SK-N-SH (cell line): ENCODE measurements at places on chromosomes 7 and 10. TPM values are rescaled to one million over a fixed set of nuclear protein-coding genes. Genes with fewer than 3 reads are reported as not detected.

- H3K27me3 ChIP-seq, result no peaks in the 10 kb centered on the region
- H3K27ac ChIP-seq, result no peak overlapping the region
- H3K4me1 ChIP-seq, result no peaks in the 10 kb centered on the region
- no peaks in the 10 kb centered on the region for H3K36me3 ChIP-seq
- DNase-seq, result no peak
- H3K4me3 ChIP-seq, result no peak overlapping the region
These were observed 26.8 kb upstream of the FGL2 start for GRCh38 chr7:77226357-77226839.

DNA sequence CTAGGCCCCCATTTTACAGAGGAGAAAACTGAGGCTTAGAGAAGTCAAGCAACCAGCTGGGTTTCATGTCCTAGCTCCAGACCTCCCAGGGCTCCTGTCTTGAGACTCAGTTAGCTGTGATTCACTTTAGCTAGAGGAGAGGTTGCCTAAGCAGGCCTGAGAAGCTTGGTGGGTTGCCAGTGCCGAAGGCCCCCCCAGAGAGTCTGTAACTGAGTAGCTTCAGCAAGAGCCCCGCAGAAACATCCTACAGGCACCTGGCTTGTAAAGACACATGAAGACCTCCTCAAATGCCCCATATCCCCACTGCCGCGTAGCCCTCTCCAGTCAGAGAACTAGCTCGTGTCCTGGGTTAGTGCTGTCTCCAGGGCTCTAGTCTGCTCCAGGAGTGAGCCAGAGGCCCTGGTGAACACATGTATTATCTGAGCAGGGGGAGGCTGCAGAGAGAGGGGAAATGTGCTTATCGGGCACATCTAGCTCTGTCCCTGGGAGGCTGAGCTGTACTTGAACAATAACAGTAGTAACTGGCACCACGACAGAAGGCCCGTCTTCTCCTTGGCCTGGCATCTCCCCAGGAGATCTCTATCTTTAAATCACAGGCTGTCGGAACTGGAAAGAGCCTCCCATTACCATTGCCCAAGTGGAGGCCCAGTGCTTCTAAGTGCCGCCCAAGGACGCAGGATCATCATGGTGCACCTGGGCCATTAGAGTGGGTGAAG, 28.9 kb downstream of the UNC5B start:
- no peaks in the 10 kb centered on the region for H3K36me3 ChIP-seq
- no peaks in the 10 kb centered on the region for H3K27me3 ChIP-seq
- H3K27ac ChIP-seq, result peak overlapping the region; percentile 100
- peaks cover 86% of the 10 kb centered on the region for H3K4me1 ChIP-seq
- H3K4me3 ChIP-seq, result no peak overlapping the region

GRCh38 chr7:33559324-33559710, 346.0 kb upstream of the BMPER start:
- no peak overlapping the region for H3K4me3 ChIP-seq
- no peak for DNase-seq
- no peaks in the 10 kb centered on the region for H3K27me3 ChIP-seq
- no peaks in the 10 kb centered on the region for H3K4me1 ChIP-seq
- H3K36me3 ChIP-seq, result no peaks in the 10 kb centered on the region
- no peak overlapping the region for H3K27ac ChIP-seq

- peak; percentile 35 for DNase-seq
- H3K36me3 ChIP-seq, result no peaks in the 10 kb centered on the region
- no peaks in the 10 kb centered on the region for H3K4me1 ChIP-seq
- no peak overlapping the region for H3K4me3 ChIP-seq
These were observed 12.6 kb upstream of the ARL4A start for GRCh38 chr7:12674861-12675260.

DNA sequence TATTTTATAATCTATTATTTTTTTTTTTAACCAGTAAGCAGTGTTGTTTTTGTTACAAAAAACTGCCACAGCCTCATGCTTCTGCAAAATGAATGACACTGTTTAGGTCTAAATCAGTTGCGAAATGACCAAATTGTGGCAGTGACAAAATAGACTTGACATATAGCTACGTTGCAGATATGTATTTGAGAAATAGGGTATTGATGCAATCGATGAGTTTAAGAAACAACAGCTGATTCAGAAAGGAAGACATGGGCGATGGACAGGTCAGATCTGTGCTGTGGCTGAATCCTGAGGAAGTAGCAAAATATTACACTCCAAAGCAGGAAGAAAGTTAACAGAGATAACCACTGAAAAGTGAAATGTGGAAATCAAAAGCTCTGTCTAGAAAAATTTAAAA, 89.0 kb upstream of the STEAP4 start:
- no peak overlapping the region for H3K4me3 ChIP-seq
- H3K36me3 ChIP-seq, result no peaks in the 10 kb centered on the region
- no peaks in the 10 kb centered on the region for H3K4me1 ChIP-seq
- H3K27ac ChIP-seq, result no peak overlapping the region
- no peak for DNase-seq
- H3K27me3 ChIP-seq, result no peaks in the 10 kb centered on the region

DNA sequence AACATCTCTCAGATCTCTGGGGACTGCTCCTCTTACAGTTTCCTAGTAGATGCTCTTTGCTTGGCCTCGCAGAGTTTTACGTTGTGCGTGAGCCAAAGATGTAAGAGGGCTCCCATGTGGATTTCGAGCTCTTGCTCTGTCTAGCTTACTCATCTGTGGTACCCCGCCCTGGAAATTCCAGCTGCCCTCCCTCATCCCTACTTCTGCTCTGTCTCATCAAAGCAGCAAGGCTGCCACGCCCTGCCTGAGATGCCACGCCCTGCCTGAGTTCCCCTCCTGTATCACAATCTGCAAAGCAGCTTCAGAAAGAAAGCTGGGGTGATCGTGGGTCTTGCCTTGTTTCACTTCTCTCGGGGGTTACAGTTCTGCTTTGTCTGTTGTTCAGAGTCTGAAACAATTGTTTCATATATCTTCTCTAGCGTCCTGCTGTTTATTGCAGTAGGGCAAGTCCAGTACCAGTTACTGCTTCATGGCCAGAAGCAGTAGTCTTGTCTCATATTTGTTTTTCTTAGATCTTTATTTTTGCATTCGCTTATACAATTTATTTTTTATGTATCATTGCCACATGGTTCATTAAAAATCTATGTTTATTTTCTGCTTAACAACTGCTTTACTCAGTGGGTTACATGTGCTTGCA, 36.1 kb upstream of the CCNY start:
- no peaks in the 10 kb centered on the region for H3K4me1 ChIP-seq
- no peaks in the 10 kb centered on the region for H3K27me3 ChIP-seq
- no peak for DNase-seq
- H3K36me3 ChIP-seq, result no peaks in the 10 kb centered on the region

DNA sequence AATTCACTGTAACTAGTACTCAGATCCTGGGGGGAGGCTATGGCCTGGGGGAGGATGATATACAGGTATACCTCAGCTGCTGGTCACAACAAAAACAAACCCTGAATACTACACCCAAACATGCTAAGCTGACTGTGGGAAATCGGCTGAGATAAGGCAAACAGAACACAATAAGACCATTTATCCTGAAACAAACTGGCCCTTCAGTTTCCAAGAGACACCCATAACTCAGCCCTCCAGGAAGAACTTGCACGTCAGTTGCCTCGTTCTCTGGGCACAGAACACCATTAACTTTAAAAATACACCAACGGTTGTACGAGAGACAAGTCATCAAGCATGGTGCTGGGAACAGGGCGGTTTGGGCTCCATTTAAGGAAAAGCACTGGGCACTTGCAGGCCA, 24.1 kb upstream of the KCNMA1 start:
- no peak overlapping the region for H3K4me3 ChIP-seq
- no peak for DNase-seq
- H3K36me3 ChIP-seq, result no peaks in the 10 kb centered on the region
- no peaks in the 10 kb centered on the region; the same call in 1 of the 2 replicates for H3K4me1 ChIP-seq

GRCh38 chr7:24965831-24966708, 13.9 kb downstream of the OSBPL3 start:
- no peak overlapping the region for H3K4me3 ChIP-seq
- no peaks in the 10 kb centered on the region for H3K27me3 ChIP-seq
- H3K36me3 ChIP-seq, result no peaks in the 10 kb centered on the region

- no peaks in the 10 kb centered on the region for H3K36me3 ChIP-seq
- no peak overlapping the region for H3K27ac ChIP-seq
- no peaks in the 10 kb centered on the region for H3K27me3 ChIP-seq
These were observed 57.5 kb upstream of the PTPN12 start for GRCh38 chr7:77479536-77480088.

HMX2 gene
- polyA plus RNA-seq, result not detected in 2 replicates

GNGT1 gene
- polyA plus RNA-seq, result 0.15 TPM in 1 of 2 replicates, not detected in the other
